Thoracic aorta endothelial cell (primary cell): ENCODE measurements at places on chromosomes 2 and 18. TPM values are rescaled to one million over a fixed set of nuclear protein-coding genes. Genes with fewer than 3 reads are reported as not detected.

Gene AMER3
- not detected in 2 replicates for total RNA-seq

Gene SLC40A1
- total RNA-seq, result 6.1 and 34.2 TPM in 2 replicates

Gene IL18R1
- total RNA-seq, result 6.4 TPM in 2 replicates

Gene PECR
- total RNA-seq, result 6.1 and 6.5 TPM in 2 replicates

Gene ZNF385B
- total RNA-seq, result not detected in 2 replicates

Gene SERPINB5
- not detected in 2 replicates for total RNA-seq

Gene RAD51AP2
- not detected in 2 replicates for total RNA-seq

Gene TPO
- not detected in 2 replicates for total RNA-seq

Gene POTEI
- total RNA-seq, result 0.07 and 0.66 TPM in 2 replicates

Gene GREB1L
- total RNA-seq, result 1.1 and 1.7 TPM in 2 replicates

Gene ASXL2
- total RNA-seq, result 20.5 and 27.1 TPM in 2 replicates

Gene DLGAP1
- 0.27 and 2.2 TPM in 2 replicates for total RNA-seq

Gene CDK15
- not detected in 2 replicates for total RNA-seq

Gene CACNB4
- total RNA-seq, result 0.72 and 1.2 TPM in 2 replicates

Gene COLEC12
- total RNA-seq, result 10.1 and 30.2 TPM in 2 replicates

Gene GDF7
- total RNA-seq, result 2.5 and 9.5 TPM in 2 replicates

Gene CHAC2
- total RNA-seq, result 14.9 and 20.0 TPM in 2 replicates

Gene HOXD4
- 8.7 TPM in 1 of 2 replicates, not detected in the other for total RNA-seq

Gene DBI
- 96.1 and 124 TPM in 2 replicates for total RNA-seq

Gene LDAH
- 22.1 and 34.0 TPM in 2 replicates for total RNA-seq

Gene MGAT4A
- 83.0 and 136 TPM in 2 replicates for total RNA-seq

Gene IL1RL2
- total RNA-seq, result 0.07 TPM in 1 of 2 replicates, not detected in the other

Gene TMEM37
- 1.1 and 2.4 TPM in 2 replicates for total RNA-seq

Gene MIB1
- 76.3 and 76.6 TPM in 2 replicates for total RNA-seq

Gene CD207
- not detected in 2 replicates for total RNA-seq

Gene SKOR2
- total RNA-seq, result not detected in 2 replicates

Gene NGEF
- total RNA-seq, result 0.50 and 1.5 TPM in 2 replicates

Gene CFAP221
- total RNA-seq, result 0.27 TPM in 1 of 2 replicates, not detected in the other

Gene SGPP2
- not detected in 2 replicates for total RNA-seq

Gene CYP26B1
- 0.53 and 1.1 TPM in 2 replicates for total RNA-seq

Gene ANKRD30B
- total RNA-seq, result not detected in 2 replicates

Gene RRM2
- 123 and 164 TPM in 2 replicates for total RNA-seq

Gene KDSR
- 33.2 and 41.4 TPM in 2 replicates for total RNA-seq

Gene DPYSL5
- not detected in 2 replicates for total RNA-seq

Gene LYPD6
- total RNA-seq, result 2.9 and 5.4 TPM in 2 replicates

Gene ARHGEF33
- 0.13 and 0.14 TPM in 2 replicates for total RNA-seq

Gene CLHC1
- 9.2 and 9.7 TPM in 2 replicates for total RNA-seq

Gene ANKRD39
- 6.8 and 9.1 TPM in 2 replicates for total RNA-seq

Gene SIGLEC15
- total RNA-seq, result 0.14 TPM in 1 of 2 replicates, not detected in the other

Gene RNF125
- 1.5 and 1.6 TPM in 2 replicates for total RNA-seq

Gene CSRNP3
- under 0.01 TPM in 1 of 2 replicates, not detected in the other for total RNA-seq

Gene ZRANB3
- total RNA-seq, result 8.4 and 9.5 TPM in 2 replicates

Gene DOK6
- total RNA-seq, result not detected in 2 replicates
